Stimulated activated naive CD4-positive, alpha-beta T cell (primary cell): ENCODE measurements at places on chromosomes 11 and 22.

- no peak for DNase-seq
Observed at GRCh38 chr22:19652316-19652715, 62.0 kb upstream of the SEPTIN5 start.

DNA sequence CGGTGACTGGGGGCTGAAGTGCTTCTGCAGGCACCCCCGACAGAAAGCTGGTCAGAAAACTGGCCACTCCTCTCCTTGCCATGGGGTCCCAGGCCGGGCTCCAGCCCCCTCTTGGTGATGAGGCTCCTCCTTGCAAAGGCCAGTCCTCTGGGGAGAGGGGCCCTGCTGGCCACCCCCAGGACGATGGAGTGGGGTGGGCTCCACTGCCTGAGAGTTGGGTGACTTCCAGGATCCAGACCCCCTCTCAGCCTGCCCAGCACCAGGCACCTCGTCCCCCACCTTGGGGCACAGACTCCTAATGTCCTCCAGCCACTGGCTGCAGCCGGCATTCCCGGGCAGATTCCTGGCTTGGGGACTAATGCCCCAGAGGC, 441 bp upstream of the RPS6KA4 start:
- DNase-seq = no peak

GRCh38 chr11:60939855-60940254, 12.1 kb downstream of the SLC15A3 start:
- DNase-seq = no peak

- DNase-seq = no peak
Observed at GRCh38 chr11:12389676-12390657, 12.6 kb downstream of the PARVA start.

GRCh38 chr11:130872981-130873380, 43.3 kb downstream of the SNX19 start:
- DNase-seq = no peak

DNA sequence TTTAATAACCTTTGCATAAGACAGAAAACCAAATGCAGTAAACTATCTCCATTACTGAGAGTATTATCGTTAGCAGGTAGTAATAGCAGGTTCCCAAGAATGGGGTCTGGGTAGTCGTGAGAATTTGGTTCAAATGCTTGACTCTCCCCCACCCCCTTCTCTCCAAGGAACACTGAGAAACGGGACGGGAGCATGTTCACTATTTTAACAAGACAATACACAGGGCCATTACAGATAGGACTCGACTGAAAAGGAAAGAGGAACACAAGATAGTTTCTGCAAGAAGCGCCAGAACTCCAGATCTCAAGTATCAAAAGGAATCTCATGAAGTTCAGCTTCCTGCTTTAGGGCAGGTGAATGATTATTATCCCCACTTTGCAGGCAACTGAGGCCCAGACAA, 27.0 kb downstream of the KMT5B start:
- DNase-seq = no peak
